Hematopoietic multipotent progenitor cell treated with erythropoietin and hydrocortisone succinate and interleukin-3 and kit ligand, for 17 days (in vitro differentiated cells): ENCODE measurements at places on chromosomes 3 and 15.

DNA sequence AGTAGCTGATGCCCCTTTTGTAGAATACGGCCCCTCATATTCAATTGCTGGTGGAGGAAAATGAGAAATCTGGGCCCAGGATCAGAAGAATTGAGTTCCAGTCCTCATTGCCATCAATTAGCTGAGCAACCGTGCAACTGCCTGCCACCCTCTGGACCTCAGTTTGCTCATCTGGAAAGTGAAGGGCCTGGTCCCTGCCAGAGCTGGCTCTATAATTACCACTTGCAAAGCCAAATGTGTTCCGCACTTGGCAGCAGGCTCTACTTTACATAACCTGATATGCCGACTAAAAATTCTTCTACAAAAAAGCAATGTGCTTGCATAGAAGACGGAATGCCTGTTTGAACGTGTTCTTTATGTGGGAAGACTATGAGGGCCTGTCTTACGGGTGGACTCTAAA lies 8.6 kb upstream of the ITGB5 start:
- DNase-seq, result no peak

DNA sequence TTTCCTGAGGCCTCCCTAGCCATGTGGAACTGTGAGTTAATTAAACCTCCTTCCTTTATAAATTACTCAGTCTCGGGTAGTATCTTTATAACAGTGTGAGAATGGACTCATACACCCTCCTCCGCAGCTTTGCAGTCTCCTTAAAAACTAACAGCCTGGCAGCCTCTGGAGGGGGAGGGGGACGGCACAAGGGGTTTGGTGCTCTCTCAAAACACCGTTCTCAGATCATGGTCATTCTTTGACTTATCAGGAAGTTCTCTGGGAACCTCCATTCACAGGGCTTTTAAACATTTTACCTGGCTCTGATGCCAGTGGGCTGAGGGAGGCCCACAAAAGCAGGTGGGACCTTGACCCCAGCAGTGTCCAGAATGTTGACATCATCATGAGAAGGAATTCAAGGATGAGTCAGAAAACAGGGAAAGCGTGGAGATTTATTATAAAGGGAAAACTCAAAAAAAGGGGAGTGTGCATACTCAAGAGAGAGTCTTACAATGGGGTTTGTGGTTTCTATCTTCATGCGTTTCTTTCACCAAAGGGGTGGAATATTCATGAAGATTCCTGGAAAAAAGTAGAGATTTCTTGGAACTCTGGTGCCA lies 43.9 kb downstream of the ONECUT1 start:
- no peak for DNase-seq

DNA sequence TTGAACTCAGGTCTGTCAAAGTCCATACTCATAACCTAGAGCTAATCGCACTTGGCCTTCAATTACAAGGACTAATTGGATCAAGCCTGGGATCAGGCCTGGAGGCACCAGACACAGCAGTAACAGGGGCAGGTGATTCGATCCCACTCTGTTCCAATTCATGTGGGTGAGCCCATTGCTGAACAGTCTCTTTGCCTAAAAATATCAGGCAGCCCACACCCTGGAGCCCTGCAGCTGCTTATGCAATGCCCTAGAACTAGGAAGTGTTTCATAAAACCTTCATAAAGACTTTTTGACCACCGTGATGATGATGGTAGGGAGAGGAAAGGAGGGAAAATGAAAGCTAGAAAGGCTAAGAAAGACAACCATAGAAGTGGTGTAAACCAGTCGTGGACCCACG lies 47.8 kb upstream of the NEO1 start:
- no peak for DNase-seq

GRCh38 chr3:93961489-93961888 lies 12.2 kb downstream of the PROS1 start:
- DNase-seq, result no peak

DNA sequence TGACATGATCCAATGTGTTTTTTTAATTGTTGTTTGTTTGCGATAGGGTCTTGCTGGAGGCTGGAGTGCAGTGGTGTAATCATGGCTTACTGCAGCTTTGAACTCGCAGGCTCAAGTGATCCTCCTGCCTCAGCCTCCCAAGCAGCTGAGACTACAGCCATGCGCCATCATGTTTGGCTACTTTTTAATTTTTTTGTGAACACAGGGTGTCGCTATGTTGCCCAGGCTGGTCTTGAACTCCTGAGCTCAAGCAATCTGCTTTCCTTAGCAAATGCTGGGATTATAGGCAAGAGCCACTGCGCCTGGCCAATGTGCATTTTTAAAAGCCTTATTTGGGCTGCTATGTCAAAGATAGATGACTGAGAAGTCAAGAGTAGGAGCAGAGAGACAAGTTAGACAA lies 123.0 kb downstream of the EDEM1 start:
- DNase-seq, result no peak

DNA sequence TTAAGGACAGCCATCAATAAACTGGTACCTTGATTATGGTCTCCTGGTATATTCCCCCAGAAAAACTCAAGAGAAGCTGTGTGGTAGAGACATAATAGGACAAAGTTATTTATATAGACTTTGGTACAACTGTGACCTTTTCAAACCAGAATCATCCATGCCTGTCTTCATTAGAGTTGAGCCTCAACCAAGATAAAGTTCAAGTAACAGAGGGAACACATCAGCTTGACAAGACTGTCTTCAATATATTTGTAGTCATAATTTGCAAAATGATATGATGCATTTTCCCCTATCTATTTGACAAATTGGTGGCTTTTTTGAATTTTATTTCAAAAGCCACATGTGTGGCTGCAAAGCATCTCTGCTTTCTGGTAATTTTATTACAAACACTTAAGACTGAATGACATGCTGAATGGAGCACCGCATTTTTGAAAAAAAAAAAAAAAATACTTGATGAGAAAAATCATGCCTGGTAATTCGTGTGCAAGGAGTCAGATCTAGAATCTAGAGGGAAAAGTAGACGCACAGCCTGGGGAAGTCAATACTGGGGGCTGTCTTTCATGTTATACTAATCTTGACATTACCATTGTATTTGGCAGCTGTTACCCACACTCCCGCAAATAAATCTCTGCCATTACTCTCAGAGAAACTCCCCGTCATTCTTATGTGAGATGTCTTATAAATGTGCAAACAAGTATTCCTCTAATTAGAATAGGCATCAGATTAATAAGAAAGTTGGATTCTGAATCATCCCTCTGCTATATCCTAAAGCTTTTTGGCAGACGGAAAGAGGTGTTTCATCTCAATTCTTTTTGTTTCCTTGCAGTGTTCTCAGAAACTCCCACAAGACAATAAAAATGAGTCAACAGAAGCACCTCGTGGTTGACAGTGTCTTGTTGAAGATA lies 554.8 kb upstream of the CBLB start:
- DNase-seq, result no peak

- DNase-seq, result no peak
Measured at GRCh38 chr3:108352176-108352575, 55.8 kb downstream of the HHLA2 start.

- DNase-seq, result no peak
Measured at GRCh38 chr3:87225659-87226058, 1.4 kb upstream of the CHMP2B start.

DNA sequence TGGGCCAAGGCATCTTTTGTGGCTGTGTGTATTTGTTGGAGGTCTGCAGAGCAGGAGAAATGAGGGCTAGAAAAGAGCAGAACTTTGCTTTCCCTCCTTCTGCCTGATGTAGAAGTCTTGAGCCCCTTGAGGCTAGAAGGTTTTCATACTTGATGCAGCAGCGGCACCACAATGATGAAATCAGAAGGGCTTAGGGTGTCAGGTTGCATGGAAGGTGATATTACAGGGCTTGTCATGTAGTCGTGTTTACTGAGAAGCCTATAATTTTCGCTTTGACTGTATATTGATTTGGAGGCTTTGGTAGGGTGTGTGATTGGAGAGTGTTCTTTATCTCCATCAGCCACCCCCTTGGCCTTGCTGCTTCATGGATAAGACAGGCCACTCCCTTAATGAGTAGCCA lies 339.8 kb downstream of the THSD4 start:
- no peak for DNase-seq

DNA sequence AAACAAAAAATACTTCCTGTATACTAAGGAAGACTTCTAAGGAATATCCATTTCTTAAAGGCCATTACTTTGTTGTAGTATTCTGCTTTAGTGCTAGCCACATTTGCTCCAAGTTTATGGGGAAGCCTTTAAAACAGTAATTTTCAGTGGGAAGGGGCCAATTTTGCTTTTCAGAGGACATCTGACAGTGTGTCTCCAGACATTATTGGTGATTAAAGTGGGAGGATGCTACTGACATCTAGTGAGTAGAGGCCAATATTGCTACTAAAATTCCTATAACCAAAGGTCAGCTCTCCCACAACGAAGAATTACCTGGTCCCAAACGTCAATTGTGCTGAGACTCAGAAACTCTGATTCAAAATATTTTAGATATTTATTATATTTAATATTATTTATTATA lies 24.8 kb downstream of the SLC28A2 start:
- DNase-seq, result no peak

DNA sequence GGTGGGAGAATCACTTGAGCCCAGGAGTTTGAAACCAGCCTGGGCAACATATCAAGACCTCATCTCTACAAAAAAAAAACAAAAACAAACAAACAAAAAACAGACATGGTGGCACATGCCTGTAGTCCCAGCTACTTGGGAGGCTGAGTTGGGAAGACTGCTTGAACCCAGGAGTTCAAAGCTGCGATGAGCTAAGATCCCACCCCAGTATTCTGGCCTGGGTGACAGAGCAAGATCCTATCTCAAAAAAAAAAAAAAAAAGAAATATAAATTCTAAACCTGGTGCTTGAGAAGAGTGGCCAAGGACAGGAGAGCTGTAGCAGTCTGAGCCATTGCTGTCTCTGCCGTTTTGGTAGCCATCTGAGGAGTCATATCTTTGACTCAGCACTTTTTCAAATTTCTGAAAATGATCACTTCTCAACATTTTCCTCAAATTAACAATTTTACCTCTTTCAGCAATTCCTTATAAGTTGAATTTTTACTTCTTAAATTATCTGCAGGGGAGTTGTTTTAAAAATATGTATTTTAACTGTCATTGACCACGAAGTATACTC lies 3.6 kb upstream of the DENND4A start:
- peak; percentile 77 for DNase-seq

DNA sequence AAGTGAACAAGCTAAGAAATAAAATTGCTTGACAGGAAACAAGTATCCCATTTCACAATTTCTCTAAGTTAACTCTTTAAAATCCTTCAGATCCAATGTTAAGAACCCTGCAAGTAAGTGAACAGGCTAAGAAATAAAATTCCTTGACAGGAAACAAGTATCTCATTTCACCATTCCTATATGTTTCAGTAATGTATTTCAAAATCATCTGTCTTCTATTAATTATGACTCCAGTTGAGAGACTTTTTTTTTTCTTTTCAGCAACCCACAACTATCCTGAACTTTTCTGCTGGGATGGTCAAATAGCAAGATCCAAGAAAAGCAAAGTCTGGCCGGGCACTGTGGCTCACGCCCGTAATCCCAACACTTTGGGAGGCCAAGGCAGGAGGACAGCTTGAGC lies 2.4 kb upstream of the SLC12A6 start:
- no peak for DNase-seq
